ENCODE measurements at places on chromosomes 3 and 15. TPM values are rescaled to one million over a fixed set of nuclear protein-coding genes. Genes with fewer than 3 reads are reported as not detected.

PPP1R14D gene
- total RNA-seq = not detected

PLCD1 gene
- total RNA-seq = 15.5 TPM

COL8A1 gene
- total RNA-seq = 43.3 TPM

ZNF35 gene
- total RNA-seq = 7.9 TPM

GRCh38 chr3:170222647-170223541 lies 670 bp downstream of the PRKCI start:
- no peak for DNase-seq

DNA sequence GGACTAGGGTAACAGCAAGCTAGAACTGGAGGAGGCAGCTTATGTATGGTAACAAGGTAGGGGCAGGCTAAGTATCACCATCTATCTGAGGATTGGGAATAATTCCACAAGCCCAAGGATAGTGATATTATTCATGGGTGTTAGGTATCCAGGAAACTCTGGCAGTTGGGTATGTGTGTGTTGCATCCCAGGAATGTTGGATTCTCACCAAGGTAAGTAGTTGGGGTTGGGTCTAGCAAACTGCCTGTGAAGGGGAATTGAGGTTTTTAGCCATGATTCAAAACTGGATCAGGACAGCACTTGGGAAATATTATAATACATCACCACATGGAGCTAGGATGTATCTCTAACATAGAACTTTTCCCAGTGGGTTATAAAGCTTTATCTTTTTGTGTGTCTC lies 626.4 kb upstream of the GOLIM4 start:
- no peak for DNase-seq

- no peak for DNase-seq
Observed at GRCh38 chr3:23238578-23238977, 35.5 kb downstream of the UBE2E2 start.

DNA sequence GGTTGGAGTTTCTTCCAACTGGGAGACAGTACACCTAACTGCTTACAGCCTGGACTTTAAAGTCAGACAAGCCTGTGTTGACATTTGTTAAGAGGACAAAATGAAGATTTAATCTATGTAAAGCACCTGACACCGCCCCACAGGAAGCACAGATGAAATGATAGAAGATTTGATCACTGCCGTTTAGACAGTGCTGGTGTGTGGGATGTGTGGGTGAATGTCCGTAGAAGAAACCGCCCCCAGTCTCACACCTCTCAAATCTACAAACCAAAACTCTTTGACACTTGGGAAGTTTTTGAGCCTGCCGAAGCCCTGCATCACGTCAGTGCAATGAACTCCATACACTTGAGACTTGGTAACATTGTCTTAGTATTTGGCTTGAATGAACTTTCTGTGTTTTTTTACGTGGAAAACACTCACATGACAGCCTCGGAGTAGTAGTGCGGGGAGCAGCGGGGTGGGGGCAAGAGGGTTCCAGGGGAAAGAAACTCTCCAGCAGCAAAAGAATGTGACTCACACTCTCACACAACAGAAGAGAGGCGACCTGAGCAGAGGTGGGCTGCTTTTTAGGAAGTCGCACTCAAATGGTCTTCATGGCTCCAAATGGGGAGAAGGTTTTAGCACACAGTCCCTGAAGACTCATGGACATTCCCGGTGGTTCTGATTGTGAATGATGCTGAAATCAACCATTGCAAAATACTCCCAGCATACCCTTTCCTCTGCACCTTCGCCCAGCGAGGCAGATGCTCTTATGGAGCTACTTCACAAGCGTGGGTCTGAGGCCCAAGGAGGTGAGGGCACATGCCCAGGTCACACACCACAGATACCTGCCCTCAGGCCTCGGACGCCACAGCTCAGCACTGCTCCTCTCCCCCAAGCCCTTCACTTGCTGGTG lies 79.2 kb downstream of the SRGAP3 start:
- no peak for DNase-seq

GRCh38 chr3:141405025-141405424 lies 36.7 kb downstream of the ZBTB38 start:
- no peak for DNase-seq

DNA sequence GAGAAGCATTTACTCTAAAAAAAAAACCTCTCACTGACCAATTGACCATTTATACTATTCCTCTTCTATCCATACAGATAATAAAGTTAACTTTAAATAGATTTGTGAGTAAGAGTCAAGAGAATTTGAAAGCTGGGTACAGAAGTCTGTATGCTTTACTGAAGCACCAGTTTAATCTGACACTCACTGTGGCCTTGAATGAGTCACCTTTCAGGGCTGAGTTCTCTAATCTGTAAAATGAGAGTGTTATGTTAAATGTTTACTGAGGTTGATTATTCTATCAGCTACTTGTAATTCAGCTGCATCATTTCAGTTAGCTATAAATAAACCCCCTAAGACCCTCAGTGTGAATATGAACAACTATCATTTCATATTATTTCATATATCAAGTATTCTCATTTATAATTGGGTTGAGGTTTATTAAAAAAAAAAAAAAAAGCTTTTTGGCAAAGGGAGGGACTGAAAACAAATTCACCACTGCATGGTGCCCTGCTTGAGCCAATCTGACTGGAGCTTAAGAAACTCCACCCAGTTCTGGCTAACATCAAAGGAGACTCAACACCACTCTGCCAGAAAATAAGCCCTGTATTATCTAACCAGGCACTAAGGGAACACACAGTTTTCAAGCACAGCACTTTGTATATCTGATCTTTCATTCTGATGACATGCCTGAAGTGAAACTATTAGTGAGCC lies 2.8 kb downstream of the MAP4 start:
- no peak for DNase-seq

GRCh38 chr15:68767833-68768232 lies 52.9 kb downstream of the ANP32A start:
- peak; percentile 11 for DNase-seq

All from right atrium auricular region (tissue), 2 donors.